ENCODE measurements at places on chromosomes 6 and 20.

DNA sequence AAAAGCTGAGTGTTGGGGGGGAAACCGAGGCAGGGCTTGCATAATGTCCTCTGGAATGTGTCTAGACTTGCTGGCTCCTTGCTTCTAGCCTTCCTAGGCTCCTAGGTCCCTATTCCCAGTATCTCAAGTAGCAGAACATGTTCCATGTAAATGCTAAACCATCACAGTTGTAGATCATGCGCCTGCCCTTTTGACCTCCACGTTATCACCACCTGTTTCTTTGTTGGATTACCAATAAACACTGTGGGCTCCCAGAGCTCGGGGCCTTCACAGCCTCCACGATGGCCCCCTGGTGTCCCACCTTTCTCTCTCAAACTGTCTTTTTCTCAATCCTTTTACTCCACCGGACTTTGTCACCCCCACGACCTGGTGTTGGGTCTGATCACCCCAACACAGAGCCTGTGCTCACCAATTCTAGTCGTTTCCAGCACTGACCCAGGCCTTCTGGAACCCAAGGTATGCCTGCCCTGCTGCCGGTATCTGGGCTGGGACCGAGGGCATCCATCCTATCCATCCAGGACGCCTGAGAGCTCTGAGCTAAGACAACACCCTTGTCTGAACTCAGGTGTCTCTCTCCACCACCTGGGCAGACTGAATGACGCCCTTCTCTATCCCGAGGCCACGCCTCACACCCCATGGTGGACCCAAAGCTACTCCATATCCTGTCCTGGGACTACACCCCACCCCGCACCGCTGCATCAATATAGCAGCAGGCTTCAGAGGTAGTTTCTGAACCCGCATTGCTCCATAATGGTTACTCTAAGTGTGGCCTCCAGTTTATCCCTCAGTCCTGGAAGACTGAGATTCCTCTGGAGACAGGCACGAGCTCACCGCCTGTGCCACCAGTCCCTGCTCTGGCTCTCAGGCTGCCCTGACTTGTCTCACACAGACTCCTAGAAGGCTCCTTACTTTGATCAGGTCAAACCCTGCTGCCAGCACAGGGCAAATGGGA lies 9.3 kb upstream of the PRR18 start:
- no peak for DNase-seq

DNA sequence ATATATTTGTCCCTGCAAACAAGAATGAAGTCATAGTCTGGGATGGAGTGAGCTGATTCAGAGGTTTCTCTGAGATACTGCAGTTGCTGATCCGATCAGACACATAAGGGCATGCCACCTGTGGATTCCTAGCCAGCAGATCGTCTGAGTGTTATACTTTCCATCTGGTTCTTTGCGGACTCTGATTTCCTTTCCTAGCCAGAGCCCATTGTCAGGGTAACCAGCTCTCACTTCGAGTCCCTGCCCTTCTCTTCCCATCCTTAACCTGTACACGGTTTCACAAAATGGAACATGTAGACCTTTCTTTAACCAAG lies 100.9 kb downstream of the TMEM200A start:
- no peak for DNase-seq

- DNase-seq, result no peak
Observed at GRCh38 chr6:111027219-111027618, 45.4 kb downstream of the RPF2 start.

GRCh38 chr20:4811661-4812181 lies 90.0 kb downstream of the PRND start:
- peak; percentile 94 for DNase-seq

DNA sequence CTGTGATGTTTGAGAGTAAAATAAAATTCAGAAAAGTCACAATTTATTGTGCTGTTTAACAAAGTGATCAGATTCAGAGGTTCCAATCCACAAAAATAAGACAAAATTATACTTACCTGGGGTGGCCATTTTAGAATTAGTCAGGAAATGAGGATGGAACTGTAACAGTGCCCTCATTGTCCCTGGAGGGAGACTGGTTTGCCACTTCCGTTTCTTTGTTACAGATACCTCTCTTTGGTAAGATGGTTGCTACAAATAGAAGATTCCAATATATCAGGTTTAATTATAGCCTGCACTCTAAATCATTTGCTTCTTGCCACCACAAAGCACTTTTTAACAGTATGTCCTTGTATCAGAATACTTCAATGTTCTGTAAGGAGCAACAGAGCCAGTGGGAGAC lies 95.6 kb downstream of the CTNNBL1 start:
- no peak for DNase-seq

GRCh38 chr6:33934731-33935270 lies 131.0 kb upstream of the MLN start:
- no peak for DNase-seq

- DNase-seq, result no peak
Observed at GRCh38 chr20:44186201-44186600, 787 bp downstream of the JPH2 start.

GRCh38 chr6:141354191-141354955 lies 778.4 kb upstream of the GJE1 start:
- no peak for DNase-seq

GRCh38 chr6:165807249-165807960 lies 144.4 kb upstream of the PDE10A start:
- DNase-seq, result no peak

DNA sequence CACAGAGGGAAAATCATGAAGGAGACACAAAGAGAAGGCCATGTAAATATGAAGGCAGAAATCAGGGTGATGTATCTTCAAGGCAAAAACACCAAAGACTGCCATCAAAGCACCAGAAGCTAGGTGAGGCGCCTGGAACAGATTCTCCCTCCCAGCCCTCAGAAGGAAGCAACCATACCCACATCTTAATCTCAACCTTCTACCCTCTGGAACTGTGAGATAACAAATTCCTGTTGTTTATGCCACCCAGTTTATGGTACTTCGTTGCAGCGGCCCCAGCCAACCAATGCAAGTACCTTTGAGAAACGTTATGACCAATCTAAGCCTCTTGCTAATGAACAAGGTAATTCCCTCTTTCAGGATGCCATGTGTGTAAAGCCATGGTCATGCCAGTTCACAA lies 66.2 kb upstream of the STXBP5 start:
- DNase-seq, result no peak

DNA sequence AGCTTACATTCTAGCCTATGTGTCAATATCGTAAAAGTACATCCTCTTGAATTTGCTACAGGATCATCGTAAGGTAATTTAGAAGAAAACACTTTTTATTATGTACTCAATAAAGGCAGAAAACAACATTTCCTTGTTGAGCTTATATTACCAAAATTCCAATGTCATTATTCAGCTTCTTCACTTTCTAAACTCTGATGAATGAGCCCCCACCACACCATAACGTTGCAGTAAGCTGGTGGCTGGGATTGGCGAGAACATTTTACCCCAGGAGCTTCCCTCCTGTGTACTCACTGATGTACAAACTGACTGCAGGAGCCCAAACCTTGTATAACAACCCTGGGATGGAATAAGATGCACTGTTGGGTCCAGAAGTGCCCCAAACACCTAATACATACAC lies 238.1 kb upstream of the MARCKS start:
- no peak for DNase-seq

GRCh38 chr6:113597231-113597583 lies 259.9 kb upstream of the MARCKS start:
- no peak for DNase-seq
